ENCODE measurements at places on chromosomes 2 and 18.

- DNase-seq: no peak
Observed at GRCh38 chr2:190863946-190864345, 16.7 kb upstream of the GLS start.

- DNase-seq: no peak
Observed at GRCh38 chr2:118148809-118149208, 60.5 kb downstream of the INSIG2 start.

DNA sequence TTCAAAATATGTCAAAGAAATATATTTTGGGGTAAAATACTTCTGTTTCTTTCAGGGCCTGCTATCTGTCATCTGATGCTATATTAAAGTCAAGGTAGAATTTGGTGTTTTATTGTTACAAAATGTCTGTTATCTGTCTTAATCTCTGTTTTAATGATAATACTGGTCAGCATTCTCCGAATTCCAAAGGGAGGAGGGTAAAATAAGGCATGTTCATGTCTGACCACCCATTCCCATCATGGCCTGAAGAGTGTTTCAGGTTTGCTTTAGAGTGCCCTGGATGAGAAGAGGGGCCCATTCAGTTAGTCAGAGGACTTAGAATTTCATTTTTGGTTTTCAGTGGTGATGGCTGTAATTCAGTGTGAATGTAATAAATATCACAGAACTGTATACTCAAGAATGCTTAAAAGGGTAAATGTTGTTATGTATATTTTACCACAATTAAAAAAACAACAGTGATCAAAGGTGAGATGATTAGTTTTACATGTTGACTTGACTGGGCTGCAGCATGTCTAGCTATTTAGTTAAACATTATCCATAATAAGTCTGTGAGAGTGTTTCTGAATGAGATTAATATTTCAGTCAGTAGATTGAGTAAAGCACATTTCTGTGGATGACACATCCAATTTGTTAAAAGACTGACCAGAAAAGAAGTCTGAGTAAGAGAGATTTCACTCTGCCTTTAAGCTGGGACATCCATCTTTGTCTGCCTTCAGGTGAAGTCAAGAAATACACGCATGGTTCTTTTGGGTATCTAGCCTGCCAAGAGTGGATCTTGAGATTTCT, 467.9 kb upstream of the SYT4 start:
- no peak for DNase-seq

- DNase-seq: no peak
Observed at GRCh38 chr18:57589161-57589560, 2.7 kb upstream of the FECH start.

- no peak for DNase-seq
Observed at GRCh38 chr18:50177294-50177992, 17.5 kb downstream of the MYO5B start.

GRCh38 chr2:100629309-100629708, 66.5 kb downstream of the PDCL3 start:
- no peak for DNase-seq

DNA sequence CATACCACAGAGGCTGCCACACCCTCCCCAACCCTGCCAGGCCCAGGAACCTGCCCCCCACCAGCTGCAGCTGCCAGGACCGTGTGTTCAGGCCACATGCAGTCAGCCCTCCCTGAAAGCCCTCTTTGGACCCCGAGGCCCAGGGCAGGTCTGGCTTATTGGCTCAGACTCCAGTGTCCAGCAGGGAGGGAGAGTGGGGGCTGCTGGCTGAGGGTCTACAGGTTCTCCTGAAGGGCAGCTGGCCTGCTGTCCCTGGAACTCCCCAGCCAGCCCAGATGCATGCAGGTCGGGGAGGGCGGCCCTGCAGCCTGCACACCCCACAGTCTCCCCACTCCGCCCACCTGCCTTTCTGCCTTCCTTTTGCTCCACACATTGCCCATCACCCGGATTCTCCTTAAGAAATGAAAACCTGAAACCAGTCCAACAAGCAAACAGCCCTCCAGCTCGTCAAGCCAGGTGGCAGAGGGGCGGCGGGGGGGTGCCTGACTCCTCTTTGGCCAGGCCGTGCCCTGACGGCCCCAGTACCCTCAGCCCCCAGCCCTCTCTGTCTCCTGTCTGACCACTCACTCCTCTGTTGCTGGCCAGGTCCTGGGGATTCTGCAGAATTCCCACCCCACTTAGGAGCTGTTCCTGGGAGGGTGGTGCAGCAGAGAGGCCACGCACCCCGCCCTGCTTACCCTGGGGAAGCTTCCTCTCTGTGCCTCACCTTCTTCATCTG, 18.0 kb downstream of the GPR35 start:
- no peak for DNase-seq

DNA sequence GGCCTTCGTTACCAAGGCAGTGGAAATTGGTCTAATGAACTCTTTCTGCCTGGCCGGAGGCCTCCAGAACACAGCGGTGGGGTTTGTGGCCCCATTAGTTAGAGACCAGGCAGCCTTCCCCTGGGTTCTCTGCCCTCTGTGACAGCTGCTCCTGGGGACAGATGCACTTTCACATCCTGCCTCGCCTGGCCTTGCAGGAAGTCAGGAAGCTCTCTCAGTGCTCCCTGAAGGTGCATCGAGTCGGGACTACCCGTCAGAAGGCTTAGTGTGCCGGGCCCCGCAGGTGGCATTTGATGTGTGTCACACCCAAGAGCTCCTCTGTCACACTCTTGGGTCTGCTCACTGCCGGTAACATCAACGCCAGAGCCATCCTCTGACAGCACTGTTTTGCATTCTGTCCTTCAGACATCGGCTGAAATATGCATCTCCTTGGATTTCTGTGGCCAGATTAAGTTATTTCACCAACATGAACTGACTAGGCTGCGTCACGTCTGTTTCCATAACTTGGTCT, 158.3 kb downstream of the LDLRAD4 start:
- no peak for DNase-seq

GRCh38 chr2:144935736-144936135, 415.8 kb upstream of the ZEB2 start:
- DNase-seq: no peak

DNA sequence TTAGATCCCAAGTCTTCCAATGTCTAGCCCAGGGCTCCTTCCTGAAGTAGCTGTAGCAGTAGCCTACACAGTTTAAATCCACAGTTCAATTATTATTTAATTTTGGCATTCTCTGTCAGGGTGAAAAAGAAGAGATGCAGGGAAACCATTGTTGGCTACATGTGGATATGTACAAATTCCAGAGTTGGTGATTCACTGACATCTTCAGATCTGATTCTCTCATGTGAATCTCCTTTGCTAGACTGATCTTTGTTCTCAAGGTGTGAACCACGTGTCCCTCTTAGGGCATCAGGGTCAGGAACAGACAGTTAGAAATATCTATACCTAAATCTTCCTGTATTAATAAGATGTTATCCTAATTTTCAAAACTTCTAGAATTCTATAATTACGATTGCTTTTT, 36.7 kb downstream of the ADCYAP1 start:
- DNase-seq: no peak

- no peak for DNase-seq
Observed at GRCh38 chr18:59927246-59927825, 27.5 kb downstream of the PMAIP1 start.

DNA sequence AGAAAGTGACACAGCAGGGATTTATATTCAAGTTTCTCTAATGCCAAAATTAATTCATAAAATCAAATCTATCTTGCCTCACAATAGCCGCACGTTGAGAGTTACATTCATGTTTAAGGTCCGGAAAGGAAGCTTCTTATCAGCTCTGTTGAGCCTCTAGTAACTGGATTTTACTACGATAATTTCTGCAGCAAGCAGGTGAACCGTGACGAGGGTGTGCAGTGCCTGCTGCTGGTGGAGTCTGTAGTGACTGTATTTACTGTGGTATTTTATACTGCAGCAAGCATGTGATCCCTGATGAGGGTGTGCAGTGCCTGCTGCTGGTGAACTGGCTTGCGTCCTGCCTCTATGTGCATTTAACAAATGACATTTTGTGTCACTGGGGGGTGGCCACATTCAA, 120.0 kb downstream of the SNTG2 start:
- no peak for DNase-seq

DNA sequence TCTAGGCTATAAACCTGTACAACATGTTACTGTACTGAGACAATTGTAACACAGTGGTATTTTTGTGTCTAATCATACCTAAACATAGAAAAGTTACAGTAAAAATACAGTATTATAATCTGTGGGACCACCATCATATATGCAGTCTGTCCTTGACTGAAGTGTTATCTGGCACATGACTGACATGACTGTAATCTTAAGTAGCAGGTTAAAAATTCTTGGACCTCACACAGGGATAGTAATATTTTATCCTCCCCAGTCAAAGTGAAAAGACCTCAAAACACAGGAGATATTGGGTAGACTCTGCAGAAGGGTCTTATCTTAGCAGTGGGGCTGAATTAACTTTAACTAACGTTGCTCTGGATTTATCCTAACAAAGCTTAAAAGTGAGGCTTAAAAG, 4.9 kb upstream of the SCN9A start:
- no peak for DNase-seq

DNA sequence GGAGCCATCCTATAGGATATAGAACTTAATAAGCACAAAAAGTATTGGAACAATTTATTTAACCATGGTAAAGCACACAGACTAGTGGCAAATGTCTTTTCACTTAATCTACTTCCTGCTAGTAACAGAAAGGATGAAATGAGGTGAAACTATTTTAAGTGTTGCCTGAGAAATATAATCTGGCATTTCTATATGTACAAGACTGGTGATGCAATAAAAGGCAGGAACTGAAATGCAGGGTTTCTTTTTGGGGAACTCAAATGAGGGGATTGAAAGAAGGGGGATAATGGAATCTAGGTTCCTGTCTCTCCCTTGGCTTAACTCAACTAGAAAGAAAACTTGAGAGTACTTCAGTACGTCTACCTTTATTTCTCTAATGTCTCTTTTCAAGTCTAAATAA, 122.3 kb downstream of the MEMO1 start:
- DNase-seq: no peak

DNA sequence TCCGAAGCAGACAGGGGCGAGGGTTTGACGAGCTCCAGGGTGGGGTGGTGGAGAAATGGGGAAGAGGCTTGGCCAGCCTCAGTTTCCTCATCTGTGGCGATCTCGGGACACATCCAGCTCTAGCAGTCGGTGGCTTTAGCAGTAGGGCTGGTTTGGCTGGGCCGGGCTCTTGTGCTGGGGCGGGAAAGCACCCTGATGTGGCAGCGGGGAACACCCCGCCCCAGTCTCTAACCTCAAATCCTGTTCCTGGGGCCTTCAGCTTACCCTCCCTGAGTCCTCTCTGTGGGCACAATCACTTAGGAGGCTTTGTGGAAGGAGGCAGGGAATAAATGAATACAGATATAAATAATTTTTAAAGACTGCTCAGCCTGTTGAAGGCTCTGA, 26.5 kb upstream of the MCFD2 start:
- no peak for DNase-seq

DNA sequence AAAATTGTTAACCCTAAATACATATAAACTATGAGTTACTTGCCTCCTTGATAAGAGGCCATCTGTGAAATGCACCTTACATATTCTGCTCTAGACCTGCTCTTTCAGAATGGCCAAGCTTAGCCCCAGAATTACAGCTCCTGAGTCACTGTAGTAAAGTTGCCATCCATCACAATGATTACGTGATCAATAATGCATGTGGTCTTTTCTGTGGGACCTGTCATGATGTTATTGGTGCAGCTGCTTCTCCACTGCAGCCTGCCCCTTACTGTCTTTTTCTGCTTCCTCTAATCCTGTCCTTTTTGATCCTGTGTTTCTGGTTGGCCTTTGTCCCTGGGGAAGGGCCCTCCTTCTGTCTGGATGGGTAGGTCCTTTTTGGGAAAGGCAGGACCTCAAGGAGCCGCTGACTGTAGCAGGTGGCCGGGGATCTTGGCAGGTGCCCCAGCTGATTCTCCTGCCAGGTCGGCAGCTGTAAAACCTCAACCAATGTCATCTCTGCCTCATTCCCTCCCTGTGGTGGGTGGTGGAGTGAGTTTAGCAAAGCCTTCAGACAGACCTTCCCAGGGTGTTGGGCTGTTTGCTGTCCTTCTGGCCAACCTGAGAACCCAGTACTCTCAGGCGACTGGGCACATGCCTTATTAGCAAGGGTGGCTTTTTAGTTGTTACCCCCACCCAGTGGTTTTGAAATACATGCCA, 126.2 kb upstream of the EML6 start:
- DNase-seq: no peak

GRCh38 chr2:171550613-171551012, 28.3 kb downstream of the CYBRD1 start:
- no peak for DNase-seq

- DNase-seq: no peak
Observed at GRCh38 chr2:24228470-24228869, 53.6 kb downstream of the FAM228A start.

GRCh38 chr2:62305421-62306176, 109.7 kb downstream of the B3GNT2 start:
- DNase-seq: no peak
